Activated CD8-positive, alpha-beta memory T cell treated with anti-CD3 and anti-CD28 coated beads for 1 hour (primary cell): ENCODE measurements at places on chromosomes 11 and 22.

- no peak for DNase-seq
Observed at GRCh38 chr22:43924877-43925276, 1.3 kb downstream of the PNPLA3 start.

DNA sequence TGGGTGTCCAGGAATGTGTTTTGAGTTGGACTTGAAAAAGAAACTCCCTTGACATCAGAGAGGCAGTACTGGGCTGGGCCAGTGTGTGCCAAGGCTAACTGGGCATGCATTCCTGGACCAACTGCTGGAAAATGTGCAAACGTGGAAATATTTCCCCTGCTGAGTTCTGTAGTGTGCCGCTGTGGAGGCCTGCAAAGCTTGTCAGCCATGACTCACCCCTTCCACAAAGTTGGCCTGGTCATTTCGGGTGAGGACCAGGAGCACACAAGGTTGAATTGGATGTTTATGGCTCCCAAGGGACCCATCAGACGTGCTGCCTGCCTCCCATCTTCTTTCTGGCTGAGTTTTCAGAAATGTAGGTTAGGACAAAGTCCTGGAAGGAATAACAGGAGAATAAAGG lies 513.1 kb downstream of the MIAT start:
- DNase-seq, result no peak

DNA sequence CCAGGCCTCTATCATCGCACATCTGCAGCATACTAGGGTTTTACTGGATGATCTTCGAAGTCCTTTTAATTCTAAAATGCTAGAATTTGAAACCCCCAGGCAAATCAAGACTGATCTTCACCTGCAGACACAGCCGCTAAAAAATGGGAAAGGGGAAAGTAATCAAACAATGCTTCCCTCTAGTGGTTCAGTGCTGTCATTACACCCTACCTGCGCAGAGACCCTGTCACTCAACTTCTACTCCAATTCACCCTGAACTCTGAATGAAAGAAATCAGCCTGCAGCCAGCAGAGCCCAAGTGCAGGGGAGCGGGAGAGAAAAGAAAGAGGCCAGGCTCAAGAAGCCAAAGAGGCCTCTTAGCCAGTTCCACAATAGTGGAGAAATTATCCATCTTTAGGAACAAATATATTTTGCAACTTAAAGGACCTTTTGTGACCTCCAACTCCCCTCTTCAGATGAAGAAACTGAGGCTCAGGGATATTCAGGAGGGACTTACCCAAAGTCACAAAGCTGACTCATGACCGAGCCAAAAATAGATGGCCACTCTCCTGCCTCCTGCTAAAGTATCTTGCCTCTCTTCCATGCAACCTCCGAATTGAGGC lies 33.0 kb downstream of the SERGEF start:
- DNase-seq, result no peak

DNA sequence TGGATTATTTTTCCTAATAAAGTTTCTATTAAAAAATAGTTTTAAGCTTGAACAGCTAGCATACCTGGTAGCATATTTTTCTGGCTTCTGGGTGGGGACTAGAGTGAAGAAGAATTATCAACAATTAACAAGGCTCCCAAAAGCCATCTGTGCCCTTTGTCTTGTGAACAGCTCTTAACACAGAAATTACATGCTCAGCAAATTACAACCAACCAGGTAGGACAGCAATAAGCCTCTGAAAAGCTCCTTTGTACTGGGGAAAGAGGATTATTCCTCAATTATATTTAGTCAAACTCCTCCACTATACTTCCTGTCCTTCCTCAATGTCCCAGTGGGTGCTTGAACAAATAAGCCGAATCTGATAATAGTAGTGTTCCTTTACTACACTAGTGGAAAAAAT lies 162.8 kb downstream of the RAB38 start:
- DNase-seq, result no peak

GRCh38 chr11:92556431-92556830 lies 331.8 kb downstream of the FAT3 start:
- no peak for DNase-seq

DNA sequence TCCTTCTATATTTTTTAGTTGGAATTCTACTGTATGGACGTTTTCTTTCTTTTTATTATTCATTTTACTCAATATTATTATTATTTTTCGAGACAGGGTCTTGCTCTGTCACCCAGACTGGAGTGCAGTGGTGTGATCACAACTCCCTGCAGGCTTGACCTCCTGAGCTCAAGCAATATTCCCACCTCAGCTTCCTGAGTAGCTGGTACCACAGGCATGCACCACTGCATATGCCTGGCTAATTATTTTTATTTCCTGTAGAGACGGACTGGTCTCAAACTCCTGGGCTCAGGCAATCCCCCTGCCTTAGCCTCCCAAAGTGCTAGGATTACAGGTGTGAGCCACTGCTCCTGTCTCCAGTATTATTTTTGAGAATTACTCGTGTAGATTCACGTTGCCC lies 34.0 kb upstream of the CCDC134 start:
- no peak for DNase-seq

DNA sequence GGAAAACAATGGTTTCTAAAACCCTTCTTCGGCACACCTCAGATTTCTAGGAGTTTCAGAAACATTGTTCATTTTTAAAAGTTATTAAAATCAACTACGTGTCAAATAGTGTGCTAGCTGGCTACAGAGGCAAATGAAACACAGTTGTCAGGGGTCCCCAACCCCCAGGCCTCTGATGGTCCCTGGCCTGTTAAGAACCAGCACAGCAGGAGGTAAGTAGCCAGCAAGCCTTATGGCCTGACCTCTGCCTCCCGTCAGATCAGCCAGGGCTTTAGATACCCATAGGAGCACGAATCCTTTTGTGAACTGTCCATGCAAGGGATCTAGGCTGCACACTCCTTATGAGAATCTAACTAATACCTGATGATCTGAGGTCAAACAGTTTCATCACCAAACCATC lies 648.2 kb downstream of the FAM181B start:
- DNase-seq, result no peak

DNA sequence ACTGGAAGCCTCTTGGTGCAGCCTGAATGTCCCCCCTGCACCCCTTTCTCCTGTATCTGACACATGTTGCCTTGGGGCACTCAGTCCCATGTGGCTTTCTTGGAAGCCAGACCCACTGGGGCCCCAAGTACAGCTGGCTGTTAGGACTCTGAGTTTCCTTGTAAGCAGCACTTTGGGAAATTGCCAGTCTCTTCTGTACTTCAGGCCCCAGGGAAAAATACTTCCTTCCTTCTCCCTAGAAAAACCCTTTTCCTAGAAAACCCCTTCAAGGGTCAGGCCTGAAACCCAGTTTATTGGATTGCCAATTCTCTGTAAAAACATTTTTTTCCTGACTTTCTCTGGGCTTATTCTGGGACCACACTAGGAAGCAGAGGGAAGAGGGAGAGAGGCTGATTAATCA lies 360.3 kb downstream of the TENM4 start:
- DNase-seq, result no peak

DNA sequence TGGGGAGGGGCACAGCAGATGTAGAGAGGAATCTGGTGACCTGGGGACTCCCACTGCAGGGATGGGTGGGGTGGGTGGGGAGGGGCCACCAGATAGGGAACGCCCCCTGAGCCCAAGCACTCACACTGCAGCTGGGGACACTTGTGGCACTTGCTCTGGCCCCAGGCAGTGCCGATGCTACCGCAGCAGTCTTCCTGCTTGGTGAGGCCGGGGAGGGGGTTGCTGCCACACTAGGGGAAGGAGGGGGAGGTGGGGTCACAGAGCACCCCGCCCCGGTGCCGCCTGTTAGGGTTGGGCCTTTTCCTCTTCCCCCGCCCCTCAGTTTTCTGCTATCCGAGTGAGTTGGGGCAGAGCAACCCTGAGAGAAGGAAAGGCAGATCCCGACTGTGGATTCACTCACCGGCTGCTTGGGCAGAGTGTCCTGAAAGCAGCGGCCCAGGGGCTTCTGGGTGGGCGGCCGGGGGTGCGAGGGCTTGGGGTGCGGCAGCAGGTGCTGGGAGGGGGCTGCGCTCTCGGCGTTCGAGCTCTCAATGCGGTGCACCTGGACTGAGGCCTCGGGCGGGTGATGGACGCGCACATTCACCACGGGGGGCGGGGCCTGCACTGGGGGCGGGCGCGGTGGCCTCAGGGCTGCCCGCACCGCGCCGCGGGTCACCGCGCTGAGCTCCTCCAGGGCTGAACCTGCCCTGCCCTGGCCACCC lies 4.7 kb downstream of the LTBP3 start:
- no peak for DNase-seq

GRCh38 chr11:326842-327580 lies 6.4 kb upstream of the IFITM3 start:
- peak; percentile 60 for DNase-seq

DNA sequence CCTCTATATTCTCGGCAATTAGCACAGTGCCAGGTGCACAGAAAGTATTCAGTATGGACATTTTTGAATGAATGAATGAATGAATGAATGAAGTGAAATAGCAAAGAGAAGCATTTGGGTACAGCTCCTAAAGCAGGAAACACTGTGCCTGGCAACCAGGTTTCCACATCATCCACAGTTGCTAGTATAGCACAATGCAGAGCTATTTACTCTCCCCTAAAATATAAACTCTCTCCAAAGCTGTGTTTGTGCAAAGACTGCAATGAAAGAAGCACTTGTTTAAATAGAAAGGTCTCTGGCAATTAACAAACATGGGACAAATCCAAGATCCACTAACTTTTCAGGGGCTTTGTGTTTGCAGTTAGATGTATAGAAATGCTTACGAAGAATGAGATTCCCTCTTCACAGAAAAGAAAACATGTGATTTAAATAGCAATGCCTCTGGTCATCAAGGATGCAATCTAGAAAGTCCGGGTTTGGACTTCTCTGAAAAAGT lies 103.0 kb upstream of the OPCML start:
- no peak for DNase-seq

DNA sequence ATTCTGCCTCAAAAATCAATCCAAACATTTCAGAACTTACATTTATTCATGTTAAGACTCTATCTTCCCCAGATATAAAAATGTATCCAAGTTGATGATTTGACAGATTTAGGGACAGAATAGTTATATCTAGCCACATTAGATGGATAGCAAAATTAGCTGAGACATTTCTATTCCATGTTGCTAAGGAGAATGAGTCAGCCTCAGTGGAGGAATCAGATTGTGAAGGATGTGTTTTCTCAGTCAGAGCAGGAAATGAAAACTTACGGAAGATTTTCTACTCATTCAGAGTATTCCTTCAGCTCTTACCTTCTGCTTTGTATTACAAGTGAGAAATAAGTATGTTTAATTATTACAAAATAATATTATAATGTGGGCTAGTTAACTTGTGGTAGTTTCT lies 556.3 kb upstream of the ANO3 start:
- no peak for DNase-seq

GRCh38 chr11:1574238-1574932 lies 2.3 kb upstream of the DUSP8 start:
- DNase-seq, result peak; percentile 44

GRCh38 chr11:47144541-47144940 lies 32.1 kb downstream of the ARFGAP2 start:
- no peak for DNase-seq
